Uterus (tissue), 4 donors: ENCODE measurements at places on chromosomes 3 and 15. TPM values are rescaled to one million over a fixed set of nuclear protein-coding genes. Genes with fewer than 3 reads are reported as not detected.

Gene MUSTN1
- not detected for total RNA-seq

Gene MESP2
- 0.21 TPM for total RNA-seq

Gene P3H2
- total RNA-seq = 441 TPM

Gene PARP3
- total RNA-seq = 13.0 TPM

Gene KCNAB1
- 9.3 TPM for total RNA-seq

Gene P4HTM
- 81.5 TPM for total RNA-seq

Gene MRPS25
- 6.2 TPM for total RNA-seq

DNA sequence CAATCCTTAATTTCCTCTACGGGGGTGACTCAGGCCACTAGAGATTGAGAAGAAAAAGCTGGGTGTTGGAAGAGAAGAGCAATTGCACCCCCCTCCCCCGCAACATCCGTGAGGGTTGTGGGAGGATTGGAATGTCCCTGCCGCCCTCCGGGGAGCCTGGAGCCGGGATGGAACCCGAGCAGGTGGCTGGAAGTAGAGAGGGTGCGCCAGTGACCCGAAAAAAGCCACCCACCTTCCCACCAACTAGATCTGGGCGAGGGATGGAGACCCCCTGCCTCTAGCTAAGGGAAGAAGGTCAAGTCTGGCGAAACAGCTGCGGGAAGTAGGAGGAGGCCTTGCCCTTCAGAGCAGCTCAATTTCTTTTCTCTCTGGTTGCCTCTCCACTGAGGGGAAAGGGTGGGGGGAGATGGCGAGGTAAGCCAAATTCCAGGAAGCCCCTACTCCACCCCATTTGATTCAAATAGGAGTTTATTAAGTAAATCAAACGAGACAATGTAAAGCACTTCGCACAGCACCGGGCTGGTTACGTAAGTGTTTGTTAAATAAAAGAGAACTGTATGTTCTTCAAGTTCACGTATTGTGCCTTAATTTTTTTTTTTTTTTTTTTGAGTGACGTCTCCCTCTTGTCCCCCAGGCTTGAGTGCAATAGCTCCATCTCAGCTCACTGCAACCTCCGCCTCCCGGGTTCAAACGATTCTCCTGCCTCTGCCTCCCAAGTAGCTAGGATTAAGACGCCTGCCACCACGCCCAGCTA, 1.1 kb upstream of the WWTR1 start:
- peak overlapping the region; percentile 98 for H3K27ac ChIP-seq
- H3K4me3 ChIP-seq = peak overlapping the region; percentile 72
- no peaks in the 10 kb centered on the region for H3K36me3 ChIP-seq
- H3K27me3 ChIP-seq = no peaks in the 10 kb centered on the region
- H3K4me1 ChIP-seq = peaks cover 4% of the 10 kb centered on the region

GRCh38 chr3:31959951-31960792, 20.9 kb downstream of the OSBPL10 start:
- no peak for DNase-seq
- no peaks in the 10 kb centered on the region for H3K27me3 ChIP-seq
- no peaks in the 10 kb centered on the region for H3K36me3 ChIP-seq
- no peaks in the 10 kb centered on the region for H3K4me1 ChIP-seq

DNA sequence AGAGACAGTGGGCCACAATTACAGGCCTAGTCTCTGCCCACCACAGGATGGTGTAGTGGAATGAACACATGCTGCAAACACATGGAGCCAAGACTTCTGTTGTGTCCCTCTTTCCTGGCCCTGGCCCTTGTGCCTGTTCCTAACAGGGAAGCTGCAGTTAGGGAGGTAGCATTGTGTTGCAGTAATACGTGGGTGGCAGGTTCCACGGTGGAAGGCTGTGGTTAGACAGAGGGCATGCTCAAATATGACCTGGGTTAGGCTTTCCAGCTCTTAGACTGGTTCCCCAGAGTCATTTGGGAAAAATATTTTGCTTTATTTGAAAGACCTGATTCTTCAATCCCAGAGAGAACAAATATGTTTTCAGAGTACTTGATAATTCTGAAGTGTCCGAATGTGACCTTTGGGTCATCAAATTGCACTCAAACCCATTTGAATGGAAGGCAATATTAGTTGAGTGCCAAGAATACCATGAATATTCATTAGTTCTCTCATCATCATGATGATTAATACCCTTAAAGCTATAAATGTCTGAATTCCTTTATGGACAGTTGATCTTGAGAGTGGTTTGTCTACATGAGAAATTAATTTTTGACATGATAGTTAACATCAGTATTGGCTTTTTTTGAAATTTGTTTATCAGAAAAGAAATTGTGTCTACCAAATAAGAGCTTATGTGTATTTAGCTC, 28.5 kb downstream of the PLAAT1 start:
- no peaks in the 10 kb centered on the region for H3K4me1 ChIP-seq
- no peaks in the 10 kb centered on the region for H3K36me3 ChIP-seq
- H3K27ac ChIP-seq = no peak overlapping the region

- H3K27me3 ChIP-seq = no peaks in the 10 kb centered on the region
- no peak overlapping the region for H3K27ac ChIP-seq
These were observed 30.0 kb upstream of the ABHD17C start for GRCh38 chr15:80665151-80665550.

DNA sequence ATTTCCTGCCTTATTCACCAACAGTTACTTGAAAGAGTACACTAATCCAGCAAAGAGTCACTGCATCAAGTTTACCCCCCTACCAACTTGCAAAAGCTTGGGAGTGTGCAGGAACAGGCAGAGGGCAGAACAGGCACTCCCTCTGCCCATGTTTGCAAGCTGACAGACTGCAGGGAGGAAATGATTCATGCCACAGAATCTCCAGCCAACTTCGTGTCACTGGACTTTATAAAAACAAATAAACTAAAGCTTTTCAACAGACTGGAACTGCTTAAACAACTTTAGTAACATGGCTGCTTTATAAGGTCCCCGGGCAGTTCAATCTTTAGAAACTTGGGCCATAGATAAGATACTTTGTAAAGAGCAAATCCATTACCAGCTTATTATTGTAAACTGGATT, 129.5 kb downstream of the THRB start:
- DNase-seq = peak; percentile 55
- H3K4me1 ChIP-seq = no peaks in the 10 kb centered on the region
- no peak overlapping the region for H3K4me3 ChIP-seq
- H3K27me3 ChIP-seq = no peaks in the 10 kb centered on the region
- no peaks in the 10 kb centered on the region for H3K36me3 ChIP-seq
- H3K27ac ChIP-seq = peak overlapping the region; percentile 58

DNA sequence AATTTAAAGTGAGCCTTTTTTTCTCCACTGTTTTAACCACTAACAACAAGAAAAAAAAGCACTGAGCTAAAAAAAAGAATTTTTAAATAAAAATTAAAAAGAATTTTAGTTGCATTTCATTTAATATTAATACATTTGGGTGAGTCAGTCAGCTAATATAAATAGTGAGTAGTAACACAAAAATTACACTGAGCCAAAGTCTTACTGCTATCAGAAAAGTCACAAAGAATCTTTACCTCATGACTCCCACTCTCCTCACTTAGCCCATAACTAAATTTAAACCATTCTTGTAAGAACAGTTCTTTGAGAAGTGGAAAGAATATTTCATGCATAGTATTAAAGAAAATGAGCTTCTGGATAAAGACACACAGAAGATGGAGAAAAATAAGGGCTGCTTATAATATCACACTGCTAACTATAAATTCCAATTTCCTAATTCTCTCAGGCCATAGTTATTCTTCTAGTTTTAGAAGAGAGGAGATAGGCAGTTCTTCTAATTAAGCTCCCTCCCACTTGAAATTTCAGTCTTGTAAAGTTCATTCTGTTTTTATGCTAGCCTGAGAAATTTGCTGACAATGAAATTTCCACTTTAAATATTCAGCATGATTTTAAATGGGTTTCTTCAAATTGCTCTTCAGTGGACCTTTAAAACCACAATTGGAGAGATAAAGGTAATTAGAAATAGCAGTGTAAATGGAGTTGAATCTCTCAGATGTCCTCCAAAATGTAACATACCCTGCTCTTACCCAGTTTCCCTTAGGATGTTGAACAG, 17.6 kb downstream of the SHQ1 start:
- no peak for DNase-seq
- H3K36me3 ChIP-seq = no peaks in the 10 kb centered on the region
- H3K4me3 ChIP-seq = no peak overlapping the region
- H3K4me1 ChIP-seq = no peaks in the 10 kb centered on the region
- no peaks in the 10 kb centered on the region for H3K27me3 ChIP-seq
- no peak overlapping the region for H3K27ac ChIP-seq

GRCh38 chr15:99969261-99969920, 236.2 kb upstream of the LYSMD4 start:
- H3K4me1 ChIP-seq = no peaks in the 10 kb centered on the region
- H3K27me3 ChIP-seq = no peaks in the 10 kb centered on the region
- no peak overlapping the region for H3K4me3 ChIP-seq
- no peaks in the 10 kb centered on the region for H3K36me3 ChIP-seq
- no peak overlapping the region for H3K27ac ChIP-seq

GRCh38 chr3:66253790-66254620, 33.2 kb downstream of the SLC25A26 start:
- H3K4me1 ChIP-seq = no peaks in the 10 kb centered on the region
- H3K27me3 ChIP-seq = no peaks in the 10 kb centered on the region
- no peak for DNase-seq
- no peaks in the 10 kb centered on the region for H3K36me3 ChIP-seq
- H3K4me3 ChIP-seq = no peak overlapping the region
- H3K27ac ChIP-seq = no peak overlapping the region

DNA sequence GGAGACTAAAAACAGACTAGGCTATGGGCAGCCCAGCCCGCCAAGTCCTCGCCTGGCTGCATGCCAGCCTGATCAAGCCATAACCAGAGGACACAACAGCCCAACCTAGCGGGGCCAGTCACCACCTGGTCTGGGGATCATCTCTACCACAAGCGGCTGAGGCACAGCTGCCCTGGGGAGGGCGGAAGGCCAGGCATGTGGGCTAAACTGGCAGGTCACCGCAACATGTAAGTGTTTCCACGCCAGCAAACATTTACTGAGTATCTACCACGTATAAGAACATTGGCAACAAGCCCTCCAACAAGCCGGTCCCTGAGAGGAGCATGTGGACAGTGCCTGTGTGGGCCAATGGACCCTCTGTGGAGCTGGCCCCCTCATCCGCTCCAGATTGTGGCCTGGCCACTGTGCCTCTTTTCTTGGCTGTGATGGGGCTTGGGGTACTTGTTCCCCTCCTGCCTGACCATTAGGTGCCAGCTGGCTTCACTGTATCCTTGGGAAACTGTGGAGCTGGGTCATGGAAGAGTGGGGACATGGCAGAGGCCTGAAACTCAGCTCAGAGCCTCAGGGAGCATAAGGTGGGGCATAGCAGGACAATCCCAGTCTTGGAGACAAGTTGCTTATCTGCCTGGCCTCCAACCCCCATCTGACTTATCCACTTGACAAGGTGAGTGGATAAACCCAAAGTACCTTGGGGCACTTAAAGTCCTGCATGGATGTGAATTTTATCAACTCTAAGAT, 9.0 kb downstream of the UBXN7 start:
- DNase-seq = peak; percentile 22
- H3K4me1 ChIP-seq = no peaks in the 10 kb centered on the region
- no peaks in the 10 kb centered on the region for H3K27me3 ChIP-seq
- no peak overlapping the region for H3K4me3 ChIP-seq
- H3K36me3 ChIP-seq = no peaks in the 10 kb centered on the region

DNA sequence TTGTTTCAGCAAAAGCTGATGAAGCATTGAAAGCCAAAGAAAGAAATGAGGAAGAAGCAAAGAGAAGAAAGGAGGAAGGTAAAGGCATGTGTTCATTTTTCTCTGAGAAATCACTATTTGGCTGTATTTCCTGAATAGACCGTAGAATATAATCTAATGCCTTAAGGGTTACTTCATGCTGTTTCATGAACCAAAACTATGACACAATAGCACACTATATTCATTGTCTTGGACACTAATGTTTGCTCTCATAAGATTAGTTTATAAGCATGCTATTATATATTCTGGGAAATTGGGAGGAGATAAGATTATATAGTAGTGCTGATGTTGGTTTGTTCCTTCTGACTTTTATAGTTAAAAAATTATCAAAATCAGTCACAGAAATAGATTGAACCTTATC, 110.1 kb upstream of the MLF1 start:
- no peaks in the 10 kb centered on the region for H3K36me3 ChIP-seq
- H3K27ac ChIP-seq = no peak overlapping the region
- no peak for DNase-seq
- H3K27me3 ChIP-seq = no peaks in the 10 kb centered on the region

- no peaks in the 10 kb centered on the region for H3K36me3 ChIP-seq
- no peaks in the 10 kb centered on the region for H3K27me3 ChIP-seq
- DNase-seq = no peak
- no peak overlapping the region for H3K4me3 ChIP-seq
- no peaks in the 10 kb centered on the region for H3K4me1 ChIP-seq
These were observed 23.5 kb upstream of the TNFSF10 start for GRCh38 chr3:172546628-172547214.

DNA sequence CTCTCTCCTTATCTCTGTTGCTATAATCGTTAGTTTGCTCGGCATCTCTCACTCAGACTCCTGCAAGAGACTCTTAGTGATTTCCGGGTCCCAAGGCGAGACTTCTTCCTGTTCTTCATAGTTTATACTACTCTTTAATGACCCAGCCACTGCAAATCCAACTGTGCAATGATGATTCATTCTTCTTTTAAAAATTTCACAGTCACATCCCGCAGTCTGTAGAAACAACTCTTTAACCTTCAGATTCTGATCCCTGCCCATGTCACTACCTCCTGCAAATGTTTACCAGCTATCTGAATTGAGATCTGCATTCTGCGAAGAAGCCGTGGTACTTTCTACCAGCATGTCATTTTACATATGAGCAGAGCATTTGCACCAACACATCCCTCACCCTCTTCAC, 2.8 kb upstream of the VGLL3 start:
- H3K27ac ChIP-seq = no peak overlapping the region
- H3K27me3 ChIP-seq = no peaks in the 10 kb centered on the region
- H3K36me3 ChIP-seq = no peaks in the 10 kb centered on the region
- no peak overlapping the region for H3K4me3 ChIP-seq
- no peaks in the 10 kb centered on the region for H3K4me1 ChIP-seq
- DNase-seq = no peak

- no peak for DNase-seq
- no peaks in the 10 kb centered on the region for H3K36me3 ChIP-seq
- no peaks in the 10 kb centered on the region for H3K27me3 ChIP-seq
- no peak overlapping the region for H3K27ac ChIP-seq
- no peak overlapping the region for H3K4me3 ChIP-seq
- H3K4me1 ChIP-seq = no peaks in the 10 kb centered on the region
These were observed 174.1 kb upstream of the MCTP2 start for GRCh38 chr15:94057305-94057704.

GRCh38 chr3:146187334-146187950, 26.5 kb upstream of the PLOD2 start:
- H3K27ac ChIP-seq = no peak overlapping the region
- H3K36me3 ChIP-seq = no peaks in the 10 kb centered on the region
- no peaks in the 10 kb centered on the region for H3K27me3 ChIP-seq
- H3K4me1 ChIP-seq = peaks cover 8% of the 10 kb centered on the region
- H3K4me3 ChIP-seq = no peak overlapping the region

DNA sequence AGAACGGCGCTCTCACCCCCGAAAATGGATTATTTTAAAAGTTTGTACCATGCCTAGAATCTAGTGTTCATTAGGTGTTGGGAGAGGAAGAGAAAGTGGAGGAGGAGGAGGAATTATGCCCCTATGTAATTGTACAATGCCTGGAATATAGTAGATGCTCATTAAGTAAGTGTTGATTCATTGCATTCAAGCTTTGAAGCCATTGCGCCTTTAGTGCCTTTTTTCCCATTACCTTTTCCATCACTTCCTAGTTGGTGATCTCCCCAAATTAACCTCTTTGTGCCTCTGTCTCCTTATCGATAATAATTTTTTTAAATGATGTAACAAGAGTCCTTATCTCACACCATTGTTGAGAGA, 220.7 kb upstream of the PRICKLE2 start:
- H3K4me3 ChIP-seq = no peak overlapping the region
- no peaks in the 10 kb centered on the region for H3K36me3 ChIP-seq
- no peaks in the 10 kb centered on the region for H3K27me3 ChIP-seq
- no peaks in the 10 kb centered on the region for H3K4me1 ChIP-seq
- DNase-seq = no peak

- H3K4me1 ChIP-seq = no peaks in the 10 kb centered on the region
- peaks cover 32% of the 10 kb centered on the region for H3K27me3 ChIP-seq
- H3K36me3 ChIP-seq = no peaks in the 10 kb centered on the region
- H3K27ac ChIP-seq = no peak overlapping the region
These were observed 152.9 kb upstream of the GOLIM4 start for GRCh38 chr3:168248383-168249204.
